SHP77 (cell line): ENCODE measurements at places on chromosomes 13 and 19.

DNA sequence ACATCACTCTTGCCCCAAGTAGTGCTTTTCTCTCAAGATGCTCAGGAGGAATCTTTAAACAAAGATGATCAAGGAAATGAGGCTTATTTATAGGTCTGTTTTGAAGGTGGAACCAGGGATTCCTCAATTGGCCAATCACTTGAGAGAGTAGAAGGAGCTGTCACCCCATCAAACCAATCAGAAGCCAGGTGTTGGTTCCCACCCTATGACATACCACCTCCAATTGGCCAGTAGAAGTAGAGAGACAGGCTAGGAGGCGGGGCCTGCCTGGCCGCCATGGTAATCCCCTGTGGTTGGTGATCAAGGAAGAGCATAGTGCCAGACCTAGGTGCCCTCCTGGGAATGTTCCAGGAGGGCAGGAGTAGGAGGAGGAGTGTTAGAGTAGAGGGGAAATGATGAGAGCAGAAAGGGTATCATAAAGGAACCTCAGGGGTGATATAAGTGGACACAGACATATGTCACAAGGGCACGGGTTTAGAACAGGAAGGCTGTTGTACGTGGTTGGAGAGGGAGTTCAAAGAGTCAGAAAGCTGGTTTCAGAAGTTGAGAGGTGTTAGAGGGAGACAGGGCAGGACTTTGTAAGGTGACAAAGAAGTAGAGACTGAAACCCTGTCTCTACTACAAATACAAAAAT lies 10.5 kb downstream of the PMIS2 start:
- DNase-seq, result no peak

DNA sequence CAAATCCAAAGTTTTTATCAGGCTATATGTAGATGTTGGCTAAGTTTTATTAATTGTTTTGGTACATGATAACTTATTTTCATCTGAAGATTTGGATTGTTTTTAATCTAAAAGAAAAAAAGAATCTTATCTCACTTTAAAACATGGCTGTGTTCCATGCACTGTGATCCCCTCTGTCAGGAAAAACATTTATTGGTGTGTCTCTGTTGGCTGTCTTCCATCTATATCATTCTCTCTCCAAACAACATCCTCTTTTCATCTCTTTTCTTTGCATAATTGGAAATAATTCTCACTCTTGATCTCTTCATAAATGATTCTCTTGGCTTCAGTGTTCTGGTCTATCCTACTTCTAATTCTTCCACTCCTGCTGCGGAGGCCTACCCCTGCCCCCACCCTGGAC lies 4.2 kb downstream of the NALCN start:
- DNase-seq, result no peak

GRCh38 chr13:25988661-25989060 lies 63.2 kb downstream of the SHISA2 start:
- DNase-seq, result no peak

- peak; percentile 78 for DNase-seq
Measured at GRCh38 chr13:64327505-64328194, 2902.5 kb downstream of the PCDH9 start.

GRCh38 chr19:44401139-44402115 lies at the start of gene ZNF285:
Gene ZNF285 (minus strand): TSS chr19:44401608. CDS start chr19:44397213, 4,395 bp downstream.
- DNase-seq, result no peak

DNA sequence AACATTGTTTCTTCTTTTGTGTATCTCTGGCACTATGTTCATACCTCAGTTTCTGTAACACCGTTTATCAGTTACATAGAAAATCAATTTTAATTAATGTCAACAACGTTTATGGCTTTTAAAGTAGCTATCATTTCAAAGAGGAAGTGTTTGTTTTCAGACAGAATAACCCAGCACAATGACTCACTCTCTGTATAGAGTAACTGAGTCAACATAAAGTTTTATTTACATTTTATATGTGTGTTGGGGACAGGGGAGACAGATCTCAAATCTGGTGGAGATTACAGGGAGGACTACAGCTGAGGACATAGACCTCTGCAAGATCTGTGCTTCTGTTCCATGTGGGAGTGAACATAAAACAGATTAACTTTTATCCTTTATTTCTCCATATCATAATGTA lies 2590.1 kb downstream of the PCDH9 start:
- peak; percentile 86 for DNase-seq

GRCh38 chr13:110045202-110045601 lies 258.8 kb upstream of the IRS2 start:
- DNase-seq, result no peak

DNA sequence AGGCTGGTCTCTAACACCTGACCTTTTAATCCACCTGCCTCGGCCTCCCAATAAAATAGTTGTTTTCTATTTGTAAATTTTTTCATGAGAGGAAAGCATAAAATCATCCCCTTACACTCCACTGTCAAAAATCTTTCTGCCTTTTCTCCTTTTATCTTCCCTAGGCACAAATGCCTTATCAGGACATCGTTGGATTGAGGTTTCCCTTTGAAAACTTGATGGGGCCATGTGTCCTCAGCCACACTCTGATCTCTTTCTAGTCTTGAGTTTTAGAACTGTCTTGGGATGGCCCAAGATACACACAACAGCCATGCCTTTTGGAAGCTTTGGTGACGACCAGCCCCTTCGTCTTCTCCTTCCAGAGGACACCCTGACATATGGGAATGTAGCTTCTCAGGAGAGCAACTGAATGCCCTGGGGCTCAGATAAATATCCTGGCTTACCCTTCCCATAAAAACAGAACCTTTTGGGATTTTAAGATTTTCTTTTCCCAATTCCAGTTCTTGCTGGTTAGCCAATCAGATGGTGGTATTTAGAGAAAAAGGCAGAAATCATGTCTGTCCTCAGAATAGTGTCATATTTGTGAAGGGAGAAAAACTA lies 112.4 kb downstream of the ZNF429 start:
- no peak for DNase-seq

- DNase-seq, result peak; percentile 94
Measured at GRCh38 chr19:17841810-17842662, 5.7 kb downstream of the JAK3 start.

DNA sequence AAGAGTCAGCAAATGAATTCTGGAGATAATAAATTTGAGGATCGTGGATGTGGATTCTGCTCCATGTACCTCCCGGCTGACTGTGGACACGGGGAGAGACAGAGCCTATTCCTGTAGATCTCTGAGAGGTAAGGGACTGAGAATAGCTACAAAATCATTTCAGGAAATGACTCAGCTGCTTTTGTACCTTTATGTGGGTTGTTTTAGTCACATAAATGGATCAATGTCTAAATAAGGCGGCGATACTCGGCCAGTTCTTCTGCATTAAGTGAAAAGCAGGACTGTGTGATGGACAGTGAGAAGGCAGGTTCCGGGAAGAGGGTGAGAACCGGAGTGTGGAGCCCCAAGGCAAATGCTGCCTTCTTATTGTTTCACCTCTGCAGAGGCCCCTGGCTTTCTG lies 128.1 kb downstream of the EFNB2 start:
- no peak for DNase-seq

- peak; percentile 81 for DNase-seq
Measured at GRCh38 chr19:39402346-39403300, 4.0 kb upstream of the ZFP36 start.

GRCh38 chr13:25110956-25111584 lies 15.1 kb downstream of the PABPC3 start:
- DNase-seq, result no peak

GRCh38 chr13:96925916-96926628 lies 68.2 kb downstream of the OXGR1 start:
- no peak for DNase-seq

- no peak for DNase-seq
Measured at GRCh38 chr13:26457212-26457611, 100.3 kb upstream of the WASF3 start.

GRCh38 chr13:80572923-80573316 lies 232.0 kb upstream of the SPRY2 start:
- DNase-seq, result no peak

DNA sequence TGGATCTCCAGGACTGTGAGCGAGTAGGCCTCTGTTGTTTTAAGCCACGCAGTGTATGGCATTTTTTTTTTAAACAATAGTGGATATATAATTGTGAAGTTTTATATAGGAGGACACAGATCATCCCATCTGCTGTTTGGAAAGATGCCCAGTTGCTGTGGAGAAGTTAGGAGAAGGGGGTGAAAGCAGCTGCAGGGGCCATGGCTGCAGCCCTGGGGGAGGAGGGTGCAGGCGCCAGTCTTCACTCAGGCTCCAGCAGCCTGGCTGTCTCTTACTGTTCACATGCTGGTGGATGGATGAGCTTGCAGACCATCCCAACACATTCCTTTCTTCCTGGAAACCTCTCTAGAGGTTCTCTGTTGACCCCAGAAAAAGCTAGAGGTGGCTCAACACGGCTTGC lies 242.3 kb downstream of the TEX29 start:
- no peak for DNase-seq

DNA sequence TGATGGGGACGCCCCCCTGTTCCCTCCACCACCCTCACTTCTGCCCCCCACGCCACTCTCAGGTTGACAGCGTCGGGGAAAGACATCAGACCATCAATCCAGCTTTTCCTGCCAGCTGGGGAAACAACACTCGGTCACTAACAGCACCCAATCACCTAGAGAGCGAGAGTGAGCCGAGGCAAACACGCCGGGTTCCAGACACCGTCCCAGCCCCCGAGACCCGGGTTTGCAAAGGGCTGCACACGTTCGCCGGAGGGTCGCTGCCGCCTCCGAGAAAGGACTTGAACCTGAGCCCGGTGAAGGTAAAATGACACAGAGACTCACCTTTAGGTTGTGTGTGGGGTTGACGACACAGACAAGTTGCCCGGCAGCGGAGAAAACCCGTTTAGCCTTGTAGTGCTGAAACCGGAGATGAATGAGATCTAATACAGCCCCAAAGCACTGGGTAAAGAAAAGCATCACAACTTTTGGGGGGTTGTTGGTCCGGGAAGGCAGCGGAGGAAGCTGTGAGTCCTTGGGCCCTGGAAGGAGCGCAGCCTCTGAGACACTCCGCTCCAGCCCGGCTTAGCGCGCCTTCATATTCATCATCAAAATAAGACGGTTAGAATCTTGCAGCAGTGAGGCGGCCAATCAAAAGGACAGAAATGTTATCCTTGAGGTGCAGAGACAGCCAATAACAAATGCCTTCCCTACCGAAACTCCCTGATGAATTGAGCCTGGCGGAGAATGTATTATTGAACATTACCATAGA lies at the start of gene SIAH3:
TSS of gene SIAH3 (minus strand) at position 583 of the 751 bp plus-strand sequence. CDS start at position 459, 124 bp downstream.
- DNase-seq, result no peak

GRCh38 chr13:94415500-94416237 lies 63.8 kb downstream of the DCT start:
- no peak for DNase-seq

- no peak for DNase-seq
Measured at GRCh38 chr13:99991828-99992775, 10.5 kb downstream of the ZIC2 start.

- DNase-seq, result no peak
Measured at GRCh38 chr13:23159205-23159759, 21.5 kb upstream of the SGCG start.

- no peak for DNase-seq
Measured at GRCh38 chr19:42548552-42548951, 20.3 kb upstream of the CEACAM1 start.

DNA sequence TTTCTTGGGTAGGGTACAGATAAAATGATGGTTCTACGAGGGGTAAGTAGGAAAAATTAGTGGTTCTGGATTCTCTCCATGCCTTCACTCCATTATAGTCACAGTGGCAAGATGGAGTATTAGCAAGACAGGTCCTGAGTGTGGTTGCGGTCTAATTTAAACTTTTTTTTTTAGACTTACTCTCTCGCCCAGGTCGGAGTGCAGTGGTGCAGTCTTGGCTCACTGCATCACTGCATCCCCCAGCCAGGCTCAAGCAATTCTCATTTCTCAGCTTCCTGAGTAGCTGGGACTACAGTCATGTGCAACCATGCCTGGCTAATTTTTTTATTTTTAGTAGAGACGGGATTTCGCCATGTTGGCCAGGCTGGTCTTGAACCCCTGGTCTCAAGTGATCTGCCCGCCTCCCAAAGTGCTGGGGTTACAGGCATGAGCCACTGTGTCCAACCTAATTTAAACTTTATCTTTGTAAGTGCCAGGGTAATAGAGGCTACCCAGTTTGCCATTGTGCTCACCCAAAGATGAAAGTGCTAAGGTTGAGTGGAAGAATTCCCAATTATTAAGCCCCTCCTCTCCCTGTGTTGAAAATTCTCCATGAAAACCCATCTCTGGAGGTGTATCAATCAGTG lies 135.6 kb downstream of the TM9SF2 start:
- no peak for DNase-seq

- no peak for DNase-seq
Measured at GRCh38 chr19:17915940-17916593, 16.7 kb upstream of the CCDC124 start.

GRCh38 chr19:7115721-7116120 lies 46.2 kb downstream of the ZNF557 start:
- no peak for DNase-seq

GRCh38 chr19:55027472-55028337 lies 10.4 kb downstream of the GP6 start:
- DNase-seq, result no peak

- DNase-seq, result no peak
Measured at GRCh38 chr19:42280815-42281145, 11.7 kb downstream of the CIC start.

- DNase-seq, result no peak
Measured at GRCh38 chr19:18135712-18136584, 17.0 kb upstream of the PIK3R2 start.

- peak; percentile 27 for DNase-seq
Measured at GRCh38 chr19:17778251-17778967, 16.5 kb upstream of the B3GNT3 start.

- DNase-seq, result peak; percentile 47
Measured at GRCh38 chr13:32881777-32882145, 134.5 kb upstream of the KL start.

DNA sequence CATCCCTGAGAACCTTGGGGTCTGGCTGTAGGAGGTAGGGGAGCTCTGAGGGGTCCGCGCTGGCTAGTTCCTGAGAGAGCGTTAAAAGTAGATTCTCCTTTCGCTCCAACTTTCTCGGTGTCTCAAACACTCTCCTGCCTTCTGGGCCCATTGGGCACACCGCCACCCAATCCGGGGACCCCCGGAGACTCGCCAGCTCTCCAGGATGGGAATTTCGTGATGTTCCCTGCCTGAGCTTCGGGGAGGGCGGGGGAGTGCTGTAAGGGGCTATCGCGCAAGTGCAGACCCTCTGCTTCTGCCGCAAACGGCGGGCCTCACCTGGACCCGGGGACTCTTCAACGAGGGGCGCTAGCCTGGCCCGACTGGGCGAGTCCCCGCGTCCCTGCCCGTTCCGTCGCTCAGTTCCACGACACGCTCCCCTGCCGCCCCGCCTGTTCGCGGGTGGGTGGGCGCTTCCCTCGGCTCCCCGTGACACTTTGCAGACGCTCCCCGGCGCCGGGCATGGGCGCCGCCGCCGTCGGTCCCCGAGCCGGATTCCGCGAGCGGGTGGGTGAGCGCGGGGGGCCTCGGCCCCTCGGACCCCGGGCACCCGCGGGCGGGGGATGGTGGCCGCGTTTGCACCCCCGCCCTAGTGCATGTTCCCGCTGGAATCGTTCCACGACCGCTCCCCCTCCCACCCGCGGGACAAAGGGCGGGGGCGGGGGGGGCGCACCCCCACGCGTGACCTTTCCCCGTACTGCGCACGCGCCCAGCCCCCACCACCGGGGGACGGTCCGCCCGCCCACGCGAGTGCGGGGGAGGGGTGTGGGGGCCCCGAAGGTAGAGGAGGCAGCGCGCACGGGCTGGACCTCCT lies at the start of gene CCDC106:
TSS of gene CCDC106 (plus strand) at position 481 of the 853 bp plus-strand sequence. CDS start 835 bp downstream, outside the sequence.
- peak; percentile 45 for DNase-seq

- no peak for DNase-seq
Measured at GRCh38 chr19:5288347-5288739, 52.3 kb downstream of the PTPRS start.
